SHP77 treated with DMSO at 0.1 percent for 48 hours (cell line): ENCODE measurements at places on chromosomes 2 and 18.

- DNase-seq, result no peak
These were observed 592 bp downstream of the PSD4 start for GRCh38 chr2:113174376-113174750.

- DNase-seq, result no peak
These were observed 615.1 kb downstream of the IRS1 start for GRCh38 chr2:226184540-226184939.

DNA sequence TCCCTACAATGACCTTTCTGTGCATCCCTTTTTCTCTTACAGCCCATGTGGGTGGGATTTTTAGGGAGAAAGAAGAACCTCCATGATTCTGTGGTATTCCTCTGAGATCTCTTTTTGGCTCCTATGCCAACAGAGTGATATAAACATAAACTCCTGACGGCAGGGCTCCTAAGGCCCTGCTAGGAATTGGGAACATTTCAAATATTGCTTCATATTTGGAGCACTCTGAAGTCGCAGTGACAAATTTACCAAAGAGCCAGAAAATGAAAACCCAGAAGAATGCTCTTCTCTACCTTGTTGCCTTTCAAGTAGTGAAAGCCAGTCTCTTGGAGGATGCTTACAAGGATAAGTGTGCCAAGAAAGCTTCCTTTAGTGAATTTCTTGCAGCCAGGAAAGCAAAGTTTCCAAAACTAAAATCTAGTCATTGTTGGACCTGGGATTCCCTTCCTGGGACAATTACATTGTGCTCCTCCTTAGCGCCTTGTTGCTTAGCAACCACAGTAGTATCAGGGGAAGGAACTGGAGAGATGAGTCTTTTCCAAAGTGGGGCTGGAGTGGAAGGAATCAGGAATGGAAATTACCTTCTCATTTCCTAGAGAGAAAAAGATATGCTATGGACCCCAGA lies 7.3 kb upstream of the SETBP1 start:
- no peak for DNase-seq

GRCh38 chr18:63604791-63605567 lies 17.8 kb downstream of the SERPINB13 start:
- DNase-seq, result no peak

DNA sequence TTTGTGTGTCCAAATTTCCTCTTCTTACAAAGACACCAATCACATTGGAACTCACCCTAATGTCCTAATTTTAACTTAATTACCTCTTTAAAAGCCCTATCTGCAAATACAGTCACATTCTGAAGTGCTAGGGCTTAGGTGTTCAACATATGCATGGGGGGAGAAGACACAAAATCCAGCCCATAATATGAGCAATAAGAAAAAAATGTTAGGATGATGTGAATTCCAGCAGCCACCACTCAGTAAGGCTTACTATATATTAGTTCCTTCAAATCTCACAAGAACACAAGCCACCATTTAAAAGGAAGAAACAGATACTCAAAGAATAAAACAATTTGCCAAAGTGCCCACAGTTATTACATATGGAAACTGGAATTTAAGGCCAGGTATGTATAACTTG lies 285.7 kb downstream of the EPHA4 start:
- no peak for DNase-seq

- no peak for DNase-seq
These were observed 112.0 kb upstream of the TEKT4 start for GRCh38 chr2:94759211-94759610.

DNA sequence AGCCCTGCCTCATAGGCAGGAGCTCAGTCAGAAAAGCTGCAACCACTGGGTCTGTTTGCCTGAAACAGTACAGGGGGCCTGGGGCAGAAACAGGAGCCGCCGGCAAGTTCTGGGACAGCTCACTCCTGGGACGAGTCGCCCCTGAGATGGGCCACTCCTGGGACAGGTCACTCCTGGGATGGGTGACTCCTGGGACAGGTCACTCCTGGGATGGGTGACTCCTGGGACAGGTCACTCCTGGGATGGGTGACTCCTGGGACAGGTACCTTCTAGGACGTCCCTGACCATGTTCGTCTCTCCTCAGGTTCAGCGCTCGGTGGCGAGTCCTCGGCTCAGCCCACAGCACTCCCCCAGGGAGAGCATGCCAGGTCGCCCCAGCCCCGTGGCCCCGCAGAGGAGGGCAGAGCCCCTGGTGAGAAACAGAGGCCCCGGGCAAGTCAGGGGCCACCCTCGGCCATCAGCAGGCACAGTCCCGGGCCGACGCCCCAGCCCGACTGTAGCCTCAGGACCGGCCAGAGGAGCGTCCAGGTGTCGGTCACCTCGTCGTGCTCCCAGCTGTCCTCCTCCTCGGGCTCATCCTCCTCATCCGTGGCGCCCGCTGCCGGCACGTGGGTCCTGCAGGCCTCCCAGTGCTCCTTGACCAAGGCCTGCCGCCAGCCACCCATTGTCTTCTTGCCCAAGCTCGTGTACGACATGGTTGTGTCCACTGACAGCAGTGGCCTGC lies 51.8 kb downstream of the NTSR2 start:
- DNase-seq, result no peak

- no peak for DNase-seq
These were observed 56.7 kb upstream of the EPB41L3 start for GRCh38 chr18:5600378-5601071.

DNA sequence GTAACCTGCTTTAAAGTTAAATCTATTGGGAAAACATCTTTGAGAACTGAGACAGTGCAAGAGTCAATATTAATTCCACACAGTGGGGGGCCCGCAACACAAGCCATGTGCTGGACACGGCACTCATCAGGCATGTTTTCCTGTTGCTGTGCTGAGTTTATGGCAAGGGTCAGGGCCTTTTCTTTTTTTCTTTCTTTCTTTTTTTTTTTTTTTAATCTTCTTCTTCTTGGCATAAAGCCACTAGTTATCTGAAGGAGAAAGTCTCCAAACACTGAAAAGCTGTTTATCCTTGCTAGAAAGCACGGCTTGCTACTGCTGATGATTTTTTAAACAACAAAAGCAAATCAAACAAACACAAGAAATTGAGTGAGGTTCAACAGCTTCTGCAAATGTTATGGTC lies 252.1 kb downstream of the ZNF521 start:
- no peak for DNase-seq

DNA sequence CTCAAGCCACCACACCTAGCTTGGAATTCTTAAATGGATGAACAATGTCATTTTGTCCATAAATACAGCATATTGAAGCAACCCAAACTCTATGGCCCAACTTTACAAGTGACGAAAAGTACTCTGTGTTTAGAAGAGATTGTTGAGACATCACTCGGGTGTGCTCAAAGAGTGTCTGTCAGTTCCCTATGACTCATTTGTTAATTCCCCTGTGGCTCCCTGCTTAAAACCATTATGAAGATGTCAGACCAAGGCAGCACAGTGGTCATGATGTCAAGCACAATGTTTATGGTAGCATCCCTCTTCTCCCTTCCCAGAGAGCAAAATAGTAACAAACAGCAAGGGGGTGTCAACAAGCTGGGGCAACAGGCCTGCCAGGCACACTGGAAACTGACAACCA lies 3.0 kb downstream of the LYG1 start:
- DNase-seq, result no peak

- no peak for DNase-seq
These were observed 36.9 kb downstream of the RAPH1 start for GRCh38 chr2:203498161-203498560.

- DNase-seq, result no peak
These were observed 104.8 kb upstream of the TFPI start for GRCh38 chr2:187658952-187659525.

- peak; percentile 21 for DNase-seq
These were observed 118.3 kb upstream of the CWC22 start for GRCh38 chr2:180125245-180125962.

DNA sequence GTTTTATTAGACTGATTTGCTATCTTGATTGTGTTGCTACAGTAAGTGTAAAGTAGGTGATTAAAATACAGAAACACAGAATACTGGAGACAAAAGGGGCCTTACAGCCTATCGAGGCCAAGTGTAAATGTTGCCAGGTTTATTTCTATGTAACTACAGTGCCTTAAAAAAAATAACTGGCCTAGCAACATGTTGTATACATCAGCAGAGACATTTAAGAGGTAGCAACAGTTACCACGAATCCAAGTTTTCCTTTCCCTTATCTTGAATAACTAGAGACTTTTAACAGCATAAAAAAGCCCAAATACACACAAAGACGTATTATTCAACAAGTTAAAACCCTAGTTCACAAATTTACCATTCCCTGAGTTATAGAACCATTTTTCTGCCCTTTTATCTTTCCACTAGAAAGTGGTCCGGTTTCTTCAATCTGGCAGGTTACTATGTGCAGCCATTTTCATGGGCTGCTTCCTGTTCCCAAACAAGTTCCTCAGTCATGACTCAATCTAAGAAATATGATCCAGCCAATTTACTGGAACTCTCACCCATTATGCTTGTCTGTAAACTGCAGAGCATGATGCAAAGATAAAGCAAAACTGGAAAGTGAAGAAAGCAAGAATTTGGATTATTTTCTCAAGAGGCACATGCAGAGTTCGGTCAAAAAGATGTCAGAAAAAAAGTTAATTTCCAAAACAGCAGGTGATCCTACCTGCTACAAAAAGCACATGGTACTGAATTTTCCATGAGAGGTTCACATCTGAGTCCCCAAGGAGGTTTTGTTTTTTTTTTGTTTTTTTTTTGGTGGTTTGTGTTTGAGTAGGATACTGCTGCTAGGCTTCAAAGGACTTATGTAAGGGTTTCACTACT lies 22.2 kb downstream of the NFE2L2 start:
- no peak for DNase-seq

- no peak for DNase-seq
These were observed 8.7 kb upstream of the WIPF1 start for GRCh38 chr2:174606336-174606735.

DNA sequence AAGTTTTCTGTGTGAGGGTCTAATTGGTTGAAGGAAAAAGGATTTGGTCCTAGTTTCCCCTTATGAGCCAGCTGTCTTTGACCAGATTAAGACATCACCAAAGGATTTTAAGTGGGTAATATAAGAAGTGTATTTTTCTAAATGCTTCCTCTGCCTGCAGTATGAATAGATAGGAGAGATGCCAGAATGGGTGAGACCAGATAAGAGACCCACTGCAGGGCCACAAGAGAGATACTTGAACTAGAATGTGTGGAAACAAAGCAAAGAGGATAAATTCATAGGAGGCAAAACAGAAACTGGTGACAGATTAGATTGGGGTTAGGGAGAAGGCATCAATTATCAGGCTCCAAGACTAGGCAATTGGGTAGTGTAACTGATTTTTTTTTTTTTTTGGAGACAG lies 1.1 kb upstream of the HDHD2 start:
- DNase-seq, result no peak

- DNase-seq, result no peak
These were observed 21.9 kb downstream of the MRPL35 start for GRCh38 chr2:86221066-86221684.

GRCh38 chr18:60445341-60445740 lies 72.8 kb upstream of the MC4R start:
- no peak for DNase-seq

GRCh38 chr2:150490466-150490865 lies 3.0 kb upstream of the RND3 start:
- no peak for DNase-seq

GRCh38 chr2:161422816-161423403 lies 6.8 kb downstream of the TBR1 start:
- no peak for DNase-seq

DNA sequence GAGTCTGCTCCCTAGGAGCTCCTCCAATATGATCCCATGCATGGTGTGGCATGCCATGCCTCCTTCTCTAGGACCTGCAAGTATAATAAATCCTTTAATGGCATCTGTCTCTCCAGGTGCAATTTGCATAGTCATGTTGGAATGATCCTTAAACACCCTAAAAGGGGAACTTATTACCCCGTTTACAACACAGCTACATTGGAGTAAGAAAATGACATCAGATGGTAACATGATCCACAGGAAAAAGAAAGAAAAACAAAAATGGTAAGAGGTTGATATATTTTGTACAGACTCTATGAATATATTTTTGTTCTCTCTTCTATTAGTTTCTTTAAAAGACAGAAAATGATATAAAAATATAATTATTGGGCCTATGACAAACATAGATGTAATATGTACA lies 79.0 kb downstream of the CRACDL start:
- DNase-seq, result no peak

DNA sequence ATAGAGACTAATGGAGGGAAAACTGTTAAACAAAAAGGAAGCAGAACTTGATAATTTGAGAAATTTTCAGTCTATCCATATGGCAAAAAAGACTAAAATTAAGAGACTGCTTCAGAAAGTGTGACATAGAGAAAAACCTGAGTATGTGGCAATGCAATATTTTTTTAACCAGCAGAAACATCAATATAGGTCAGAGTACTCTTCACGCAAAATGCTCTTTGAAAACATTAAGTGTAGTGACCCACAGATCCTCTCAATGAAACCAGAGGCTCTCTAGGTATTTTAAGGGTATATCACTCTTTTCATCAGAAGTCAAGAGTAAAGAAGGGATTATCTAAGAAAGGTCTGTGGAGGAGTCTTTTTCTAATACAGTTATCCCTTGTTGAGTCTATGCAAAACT lies 1394.8 kb downstream of the DSC3 start:
- DNase-seq, result no peak

GRCh38 chr2:85394261-85394681 lies 15.9 kb downstream of the CAPG start:
- DNase-seq, result no peak

GRCh38 chr2:223587301-223587700 lies 14.9 kb downstream of the SCG2 start:
- no peak for DNase-seq

DNA sequence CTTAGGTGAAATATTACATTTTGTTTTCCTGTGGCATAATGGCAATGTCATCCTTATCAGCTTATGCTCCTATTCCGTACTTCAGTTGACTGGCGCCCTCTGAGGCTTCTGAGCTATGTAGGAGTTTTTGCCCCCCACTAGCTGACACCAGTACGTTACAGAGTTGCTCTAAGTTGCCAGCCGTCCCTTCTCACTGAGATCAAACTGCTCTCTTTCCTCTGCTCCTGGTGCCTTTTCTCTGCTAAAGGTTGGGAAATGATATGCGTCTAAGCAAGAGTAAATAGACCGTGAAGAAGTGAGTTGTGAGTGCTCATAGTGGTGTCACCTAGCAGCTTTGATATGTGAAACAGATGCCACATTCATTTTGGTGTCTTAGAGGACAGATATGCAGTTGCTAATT lies 99.2 kb downstream of the RAPGEF4 start:
- no peak for DNase-seq

DNA sequence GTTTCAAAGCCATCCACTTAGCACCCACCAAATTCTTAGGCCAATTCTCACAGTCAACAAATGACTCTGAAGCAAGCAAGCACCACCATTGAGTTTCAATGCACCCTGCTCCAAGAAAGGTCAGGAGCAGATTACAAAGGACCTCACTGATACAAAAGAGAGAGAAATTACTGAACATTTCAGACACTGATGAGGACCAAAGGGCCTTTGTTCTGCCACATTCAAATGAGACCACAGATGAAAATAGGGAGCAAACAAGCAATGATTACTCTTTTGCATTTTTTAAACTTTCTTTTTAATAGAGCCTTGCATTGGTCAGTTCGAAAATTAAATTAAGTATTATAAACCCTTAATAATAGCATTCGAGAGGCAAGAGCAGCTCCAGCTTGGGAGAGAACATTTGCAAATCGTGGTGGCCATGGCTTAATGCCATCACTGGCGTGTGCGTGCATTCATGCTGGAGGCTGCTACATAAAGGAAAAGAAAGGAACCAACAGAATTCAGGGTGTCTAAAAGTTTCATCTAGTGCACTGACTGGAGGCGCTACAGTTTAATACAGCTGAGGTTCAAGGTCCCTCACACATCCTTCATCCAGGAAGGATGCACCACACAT lies 87.5 kb downstream of the KLF7 start:
- DNase-seq, result no peak
